ENCODE measurements at places on chromosomes 12 and 14.

DNA sequence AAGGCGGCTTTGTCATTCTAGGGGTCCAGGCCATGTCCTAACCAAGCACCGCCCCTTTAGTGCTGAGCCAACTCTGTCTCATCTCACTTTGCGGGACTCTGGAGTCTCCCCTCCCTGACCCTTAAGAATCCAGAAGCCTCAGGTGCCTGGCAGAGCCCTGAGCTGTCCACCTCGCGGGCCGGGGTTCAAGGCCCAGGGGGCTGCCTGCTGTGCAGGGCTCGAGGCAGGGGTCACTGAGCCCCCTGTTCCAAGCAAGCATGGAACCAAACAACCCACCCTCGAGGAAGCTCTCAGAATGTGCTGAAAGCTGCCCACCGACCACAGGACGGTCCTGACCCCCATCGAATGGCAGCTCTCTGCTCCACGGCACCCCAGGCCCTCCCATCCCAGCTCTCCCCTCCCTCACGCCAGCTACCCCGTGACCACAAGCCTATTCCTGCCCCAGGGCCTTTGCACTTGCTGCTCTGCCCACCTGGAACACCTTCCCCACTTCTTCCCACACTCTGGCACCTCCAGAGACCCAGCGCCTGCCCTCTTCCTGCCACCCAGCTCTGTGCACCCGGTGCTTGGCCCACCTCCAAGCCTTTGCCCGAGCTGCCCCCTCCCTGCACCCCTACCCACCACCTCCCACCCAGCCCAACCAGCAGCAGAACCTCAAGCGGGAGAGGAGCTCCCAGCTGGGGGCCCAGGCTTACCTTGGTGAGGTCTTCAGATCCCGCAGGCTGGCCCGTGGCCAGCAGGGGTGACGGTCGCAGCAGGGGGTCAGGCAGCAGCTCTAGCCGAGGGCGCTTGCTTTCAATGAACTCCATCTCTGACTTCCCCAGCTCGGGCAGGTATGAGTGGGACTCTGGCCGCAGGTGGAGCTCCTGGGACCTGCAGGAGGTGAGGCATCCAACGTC, 84.3 kb downstream of the NCOR2 start:
- DNase-seq: no peak

GRCh38 chr12:128318946-128319345, 52.0 kb downstream of the TMEM132C start:
- DNase-seq: no peak

DNA sequence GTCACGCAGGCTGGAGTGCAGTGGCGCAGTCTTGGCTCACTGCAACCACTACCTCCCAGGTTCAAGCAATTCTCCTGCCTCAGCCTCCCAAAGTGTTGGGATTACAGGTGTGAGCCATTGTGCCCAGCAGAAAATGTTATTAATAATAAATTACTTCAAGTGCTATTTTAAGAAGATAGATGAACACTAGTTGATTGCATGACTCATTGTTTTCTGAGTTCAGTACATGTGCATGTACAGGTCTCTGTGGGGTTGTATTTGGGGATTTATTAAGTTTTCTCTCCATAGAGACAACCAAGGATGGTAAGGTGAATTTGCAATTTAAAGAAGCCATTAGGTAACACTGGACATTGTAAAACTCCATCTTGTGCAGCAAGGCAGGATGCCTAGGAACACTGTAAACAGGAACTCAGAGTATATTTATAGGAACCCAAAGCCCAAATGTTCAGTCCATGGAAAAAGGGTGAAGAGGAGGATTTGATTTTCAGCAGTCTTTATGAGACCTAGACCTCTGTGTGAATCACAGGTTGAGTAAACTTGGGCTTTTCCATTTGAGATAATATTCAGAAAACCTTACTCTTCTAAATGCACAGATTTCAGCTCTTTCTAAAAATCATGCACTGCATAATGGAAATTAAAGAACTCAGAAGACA, 49.3 kb upstream of the TMPO start:
- DNase-seq: no peak

- no peak for DNase-seq
Measured at GRCh38 chr14:87013583-87013982, 979.4 kb downstream of the GALC start.

DNA sequence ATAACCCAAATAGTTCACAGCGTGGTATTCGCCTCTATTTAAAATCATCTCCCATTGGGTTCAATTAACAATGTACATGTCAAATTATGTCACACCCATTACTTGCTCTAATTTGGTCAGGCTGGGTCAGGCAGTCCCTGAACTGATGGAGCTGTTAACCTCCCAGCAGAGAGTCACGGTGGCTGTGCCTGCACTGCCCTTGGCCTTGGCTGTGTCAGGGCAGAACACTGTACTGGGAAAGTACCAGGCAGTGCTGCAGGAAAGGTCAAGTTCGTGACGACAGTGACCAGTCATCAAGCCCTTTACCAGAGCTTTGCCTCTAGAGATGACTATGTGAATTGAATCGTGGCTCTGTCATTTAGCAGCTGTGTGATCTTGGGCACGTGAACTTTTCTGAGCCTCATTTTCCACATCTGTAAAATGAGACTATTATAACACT, 100.0 kb downstream of the ARF6 start:
- DNase-seq: peak; percentile 80

GRCh38 chr14:52265253-52265652, 2.2 kb upstream of the PTGDR start:
- DNase-seq: no peak

DNA sequence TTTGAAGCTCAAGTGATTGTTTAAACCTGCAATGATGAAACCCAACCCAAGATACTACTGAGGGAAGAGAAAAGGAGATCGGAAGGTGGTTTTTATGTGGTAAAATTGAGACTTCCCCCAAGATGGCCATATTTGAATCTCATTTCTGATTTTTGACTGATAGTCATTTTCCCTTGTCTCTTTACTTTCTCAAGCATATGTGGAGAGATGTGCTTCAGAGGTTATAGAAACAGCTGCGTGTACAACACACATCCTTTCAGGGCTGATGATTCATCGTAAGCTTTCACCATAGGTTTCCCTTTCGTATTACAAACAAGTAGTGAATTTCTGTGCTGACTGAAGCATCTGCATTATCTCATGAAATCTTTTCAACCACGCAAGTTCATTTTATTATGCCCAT, 276.2 kb downstream of the EMP1 start:
- no peak for DNase-seq

Measured in NCI-H460 (cell line).